ENCODE measurements at places on chromosomes 12 and 14. TPM values are rescaled to one million over a fixed set of nuclear protein-coding genes. Genes with fewer than 3 reads are reported as not detected.

DNA sequence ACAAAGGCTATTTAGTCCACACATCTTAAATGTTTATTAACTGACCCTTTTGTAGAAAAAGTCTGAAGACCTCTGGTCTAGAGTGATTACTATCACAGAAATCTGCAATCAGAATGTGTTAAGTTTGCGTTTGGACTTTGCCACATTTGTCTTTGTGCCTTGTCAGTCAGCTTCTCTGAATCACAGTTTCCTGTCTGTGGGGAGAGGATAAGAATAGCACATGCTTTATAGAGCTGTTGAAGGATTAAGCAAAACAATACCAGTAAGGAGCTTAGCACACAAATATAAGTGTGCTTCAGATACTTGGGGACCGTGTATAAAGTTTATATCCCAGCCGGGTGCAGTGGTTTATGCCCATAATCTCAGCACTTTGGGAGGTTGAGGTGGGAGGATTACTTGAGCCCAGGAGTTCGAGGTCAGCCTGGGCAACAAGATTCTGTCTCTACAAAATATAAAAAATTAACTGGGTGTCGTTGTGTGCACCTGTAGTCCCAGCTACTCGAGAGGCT, 63.0 kb upstream of the BTG1 start:
- no peak for DNase-seq

- no peak for DNase-seq
These were observed 658.5 kb downstream of the DIO2 start for GRCh38 chr14:79552778-79553177.

DNA sequence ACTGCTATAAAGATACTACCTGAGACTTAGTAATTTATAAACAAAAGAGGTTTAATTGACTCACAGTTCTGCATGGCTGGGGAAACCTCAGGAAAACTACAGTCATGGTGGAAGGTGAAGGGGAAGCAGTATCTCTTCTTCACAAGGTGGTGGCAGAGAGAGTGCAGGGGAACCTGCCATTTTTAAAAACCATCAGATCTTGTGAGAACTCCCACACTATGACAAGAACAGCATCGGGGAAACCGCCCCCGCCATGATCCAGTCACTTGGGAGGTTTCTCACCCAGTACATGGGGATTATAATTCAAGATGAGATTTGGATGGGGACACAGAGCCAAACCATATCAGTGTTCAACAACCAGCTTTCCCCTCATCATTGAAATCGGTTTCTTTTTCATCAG, 49.9 kb downstream of the AEBP2 start:
- no peak for DNase-seq

DNA sequence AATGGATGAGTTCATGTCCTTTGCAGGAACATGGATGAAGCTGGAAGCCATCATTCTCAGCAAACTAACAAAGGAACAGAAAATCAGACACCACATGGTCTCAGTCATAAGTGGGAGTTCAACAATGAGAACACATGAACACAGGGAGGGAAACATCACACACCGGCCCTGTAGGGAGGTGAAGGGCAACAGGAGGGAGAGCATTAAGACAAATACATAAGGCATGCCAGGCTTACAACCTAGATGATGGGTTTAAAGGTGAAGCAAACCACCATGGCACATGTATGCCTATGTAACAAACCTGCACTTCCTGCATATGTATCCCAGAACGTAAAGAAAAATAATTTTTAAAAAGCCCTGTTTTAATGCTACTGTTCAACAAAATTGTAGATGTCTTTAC, 914.2 kb upstream of the ATXN7L3B start:
- no peak for DNase-seq

- no peak for DNase-seq
These were observed 100.5 kb downstream of the VEZT start for GRCh38 chr12:95318071-95318545.

- DNase-seq, result no peak
These were observed 996 bp downstream of the SSPN start for GRCh38 chr12:26196421-26196716.

- no peak for DNase-seq
These were observed 38.9 kb upstream of the LIMA1 start for GRCh38 chr12:50322206-50322605.

- DNase-seq, result no peak
These were observed 175.8 kb downstream of the PAWR start for GRCh38 chr12:79514730-79515529.

DNA sequence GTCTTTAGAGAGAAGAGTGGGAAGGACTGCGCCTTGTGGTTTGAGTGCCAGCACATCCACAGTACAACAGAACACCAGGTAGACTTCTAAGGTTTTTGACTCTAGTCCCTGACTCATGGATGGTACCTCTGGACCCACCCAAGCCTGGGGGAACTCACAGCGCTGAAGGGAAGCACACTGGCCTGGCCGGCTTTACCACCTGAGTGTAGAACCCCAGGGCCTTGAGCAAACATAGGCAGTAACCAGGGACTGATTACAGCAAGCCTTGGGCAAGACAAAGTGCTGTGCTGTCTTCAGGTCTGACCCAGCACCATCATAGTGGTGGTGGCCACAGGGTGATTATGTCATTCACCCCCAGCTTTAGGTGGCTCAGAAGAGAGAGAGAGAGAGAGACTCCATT, 17.2 kb downstream of the EML5 start:
- DNase-seq, result no peak

GRCh38 chr12:97063292-97063935, 156.4 kb downstream of the NEDD1 start:
- no peak for DNase-seq

- DNase-seq, result no peak
These were observed 1.1 kb downstream of the LGALS3 start for GRCh38 chr14:55130196-55130550.

DNA sequence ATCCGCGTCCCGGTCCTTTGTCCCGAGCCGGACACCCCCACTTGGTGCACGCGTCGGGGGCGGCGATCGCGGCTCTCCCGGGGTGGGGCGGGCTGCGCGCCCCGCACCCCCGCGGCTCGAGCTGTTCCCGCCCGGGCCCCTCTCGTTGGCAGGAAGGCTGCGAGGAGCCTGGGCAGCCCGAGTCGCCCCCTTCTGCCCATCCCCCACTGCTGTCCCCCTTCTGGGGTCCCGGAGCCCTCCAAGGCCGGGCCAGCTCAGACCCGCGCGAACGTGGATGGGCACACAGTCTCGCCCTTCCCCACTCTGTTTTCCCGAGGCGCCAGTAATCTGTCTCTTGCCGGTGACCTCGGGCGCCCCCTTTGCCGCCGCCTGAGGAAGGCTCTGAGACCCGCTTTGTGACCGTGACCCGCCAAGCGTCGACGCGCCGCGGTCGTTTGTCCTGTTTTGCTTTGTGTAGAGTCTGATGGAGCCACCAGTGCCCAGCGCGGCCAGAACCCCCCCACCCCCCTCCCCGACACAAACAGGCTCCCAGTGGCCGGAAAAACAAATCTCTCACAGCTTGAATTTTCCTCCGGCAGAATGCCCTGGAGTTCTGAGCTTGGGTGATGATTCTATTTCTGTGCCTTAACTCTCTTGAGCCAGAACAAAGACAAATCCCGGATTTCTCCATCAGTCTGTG, 610 bp downstream of the C14orf132 start:
- peak; percentile 37 for DNase-seq

DNA sequence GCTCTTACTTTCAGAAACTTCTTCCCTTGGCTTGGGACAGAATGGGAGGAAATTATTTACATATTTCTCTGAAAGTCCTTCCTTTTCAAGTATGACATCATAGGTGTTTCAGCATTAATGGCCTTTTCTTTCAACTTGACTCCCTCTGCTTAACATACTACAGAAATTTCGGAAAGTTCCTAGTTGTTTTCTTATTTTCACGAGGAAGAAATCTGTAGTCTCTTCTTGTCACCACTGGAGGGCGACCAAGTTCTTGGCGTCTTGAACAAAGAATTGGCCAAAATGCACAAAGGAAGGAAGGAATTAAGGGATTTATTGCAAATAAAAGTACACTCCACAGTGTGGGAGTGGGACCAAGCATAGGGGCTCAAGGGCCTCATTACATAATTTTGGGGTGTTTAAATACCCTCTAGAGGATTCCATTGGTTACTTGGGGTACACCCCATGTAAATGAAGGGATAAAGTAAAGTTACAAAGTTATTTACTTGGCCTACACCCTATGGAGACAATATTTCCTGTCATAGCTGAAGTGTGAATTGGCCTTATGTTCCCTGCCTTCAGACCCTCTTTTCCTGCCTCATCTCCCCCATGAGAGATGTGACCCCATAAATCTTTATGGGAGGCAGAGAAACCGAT, 70.4 kb downstream of the RPL10L start:
- no peak for DNase-seq

GRCh38 chr12:32558903-32559302, 120.2 kb upstream of the DNM1L start:
- DNase-seq, result no peak

GRCh38 chr14:54709444-54709843, 142.5 kb downstream of the SAMD4A start:
- no peak for DNase-seq

DNA sequence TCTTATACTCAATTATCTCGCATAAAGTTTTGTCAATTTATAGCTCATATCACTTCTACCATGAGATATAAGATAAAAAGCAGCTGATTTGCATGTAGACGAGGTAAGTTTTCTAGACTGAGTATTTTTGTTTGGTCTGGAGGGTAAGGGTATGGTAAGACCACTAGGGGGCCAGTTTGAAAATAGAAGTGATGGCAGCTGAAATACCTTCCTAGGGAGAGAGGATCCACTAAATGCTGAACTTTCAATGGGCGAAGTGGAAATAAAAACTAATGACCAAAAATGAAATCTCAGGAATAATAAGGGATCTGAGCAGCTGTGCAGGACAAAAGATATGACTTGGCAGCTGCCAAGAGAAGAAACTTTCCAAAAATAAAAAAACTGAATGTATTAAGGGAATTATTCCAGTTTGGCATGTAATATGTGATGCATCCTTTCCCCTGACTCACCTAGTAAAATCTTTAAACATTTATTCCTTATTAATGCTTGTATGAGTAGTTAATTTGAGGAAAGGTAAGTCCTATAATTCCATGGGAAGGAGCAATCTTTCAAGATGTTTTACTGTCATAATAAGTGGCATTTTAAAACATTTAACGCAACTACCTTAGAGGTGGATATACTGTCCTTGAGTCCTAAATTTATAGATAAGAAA, 754.5 kb downstream of the C12orf50 start:
- DNase-seq, result no peak

DNA sequence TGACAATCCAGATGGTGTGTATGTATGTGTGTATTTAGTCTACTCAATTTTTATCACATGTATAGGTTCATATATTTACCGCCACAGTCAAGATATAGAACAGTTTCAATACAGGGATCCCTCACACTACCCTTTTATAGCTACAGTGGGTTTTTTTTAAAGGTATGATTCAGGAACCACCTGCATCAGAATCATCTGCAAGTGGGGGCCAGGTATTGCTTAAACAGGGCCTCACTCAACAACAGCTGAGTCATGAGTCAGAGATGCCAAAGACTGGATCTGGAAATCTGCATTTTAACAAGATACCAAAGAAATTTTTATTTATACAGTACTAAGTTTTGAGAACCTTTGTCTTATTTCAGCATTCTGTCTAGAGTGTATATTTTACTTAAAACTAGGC, 117.6 kb downstream of the SLC35F4 start:
- no peak for DNase-seq

DNA sequence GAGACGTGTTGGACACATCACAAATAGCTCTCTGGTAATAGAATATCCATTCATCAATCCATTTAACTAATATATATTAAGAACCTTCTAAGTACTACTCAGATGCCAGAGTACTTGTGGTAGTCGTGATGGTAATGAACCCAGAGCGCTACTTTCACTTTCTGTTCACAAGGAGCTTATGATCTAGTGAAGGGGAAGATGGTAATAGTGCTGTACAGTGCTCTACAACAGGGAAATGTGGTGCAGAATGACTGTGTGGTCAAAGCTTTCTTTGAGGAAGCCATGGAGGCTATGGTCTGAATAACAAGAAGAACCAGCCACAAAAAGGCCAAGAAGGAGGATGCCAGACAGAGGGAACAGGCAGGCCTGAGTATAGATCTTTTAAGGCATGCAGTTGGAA, 212.0 kb downstream of the PTPRO start:
- DNase-seq, result no peak

GRCh38 chr12:57940915-57941164, 527 bp upstream of the ATP23 start:
- DNase-seq, result peak; percentile 24

DNA sequence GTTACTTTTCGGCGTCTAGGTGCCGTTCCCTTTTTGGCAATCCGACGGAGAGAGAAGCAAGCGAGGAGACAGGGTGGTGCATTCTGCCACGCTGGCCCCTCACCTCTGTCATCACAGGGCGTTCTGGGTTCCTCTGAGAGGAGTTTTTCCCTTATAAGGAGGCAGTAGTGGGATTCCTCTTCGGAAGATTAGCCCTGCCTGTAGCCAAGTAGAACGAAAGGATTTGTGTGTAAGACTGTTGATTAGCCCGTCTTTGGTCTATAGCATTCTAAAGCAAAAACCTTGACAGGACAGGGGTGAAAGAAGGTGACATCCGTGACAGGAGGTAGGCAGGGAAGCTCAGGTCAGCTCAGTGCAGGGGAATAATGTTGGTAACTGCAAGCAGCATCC, 9.1 kb upstream of the NEMF start:
- DNase-seq, result peak; percentile 83

GRCh38 chr14:51792809-51793208, 67.6 kb upstream of the GNG2 start:
- no peak for DNase-seq

- no peak for DNase-seq
These were observed 59.9 kb downstream of the ZFYVE21 start for GRCh38 chr14:103775506-103775905.

GRCh38 chr14:91681118-91681517, 50.8 kb downstream of the CATSPERB start:
- DNase-seq, result no peak

- no peak for DNase-seq
These were observed 114.8 kb downstream of the BCL11B start for GRCh38 chr14:99157246-99157645.

DNA sequence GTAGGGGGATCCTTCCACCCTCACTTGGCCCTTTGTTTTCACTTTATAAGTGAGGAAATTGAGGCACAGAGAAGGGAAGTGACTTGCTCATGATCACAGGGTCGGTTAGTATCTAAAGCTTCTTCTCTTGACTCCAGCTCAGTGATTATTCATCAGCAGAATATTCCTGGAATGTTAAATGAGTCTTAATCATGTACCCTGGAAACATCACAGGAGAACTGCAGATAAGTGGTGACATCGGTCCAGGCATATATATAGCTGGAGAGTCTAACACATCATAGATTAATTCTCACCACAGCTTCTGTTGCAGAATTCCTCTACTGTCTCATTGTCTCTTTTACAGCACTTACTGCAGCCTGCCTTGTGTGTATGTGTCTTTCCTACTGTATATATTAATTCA, 69.9 kb downstream of the PAH start:
- DNase-seq, result no peak

- no peak for DNase-seq
These were observed 63.0 kb upstream of the HMGA2 start for GRCh38 chr12:65761301-65761700.

- no peak for DNase-seq
These were observed 157.6 kb upstream of the LRFN5 start for GRCh38 chr14:41449066-41449465.

DLK1 gene
- not detected for total RNA-seq

MTRFR gene
- 3.8 TPM for total RNA-seq

FAM186B gene
- 0.30 TPM for total RNA-seq

GLIPR1L1 gene
- total RNA-seq, result not detected

CLEC2A gene
- total RNA-seq, result not detected

PMEL gene
- total RNA-seq, result 0.26 TPM

KSR2 gene
- total RNA-seq, result not detected

TRIM9 gene
- total RNA-seq, result 7.6 TPM

RNU4-1 gene
- total RNA-seq, result 2,308 TPM

CHGA gene
- not detected for total RNA-seq

OLR1 gene
- 0.41 TPM for total RNA-seq
